ENCODE measurements at places on chromosomes 16 and 17.

DNA sequence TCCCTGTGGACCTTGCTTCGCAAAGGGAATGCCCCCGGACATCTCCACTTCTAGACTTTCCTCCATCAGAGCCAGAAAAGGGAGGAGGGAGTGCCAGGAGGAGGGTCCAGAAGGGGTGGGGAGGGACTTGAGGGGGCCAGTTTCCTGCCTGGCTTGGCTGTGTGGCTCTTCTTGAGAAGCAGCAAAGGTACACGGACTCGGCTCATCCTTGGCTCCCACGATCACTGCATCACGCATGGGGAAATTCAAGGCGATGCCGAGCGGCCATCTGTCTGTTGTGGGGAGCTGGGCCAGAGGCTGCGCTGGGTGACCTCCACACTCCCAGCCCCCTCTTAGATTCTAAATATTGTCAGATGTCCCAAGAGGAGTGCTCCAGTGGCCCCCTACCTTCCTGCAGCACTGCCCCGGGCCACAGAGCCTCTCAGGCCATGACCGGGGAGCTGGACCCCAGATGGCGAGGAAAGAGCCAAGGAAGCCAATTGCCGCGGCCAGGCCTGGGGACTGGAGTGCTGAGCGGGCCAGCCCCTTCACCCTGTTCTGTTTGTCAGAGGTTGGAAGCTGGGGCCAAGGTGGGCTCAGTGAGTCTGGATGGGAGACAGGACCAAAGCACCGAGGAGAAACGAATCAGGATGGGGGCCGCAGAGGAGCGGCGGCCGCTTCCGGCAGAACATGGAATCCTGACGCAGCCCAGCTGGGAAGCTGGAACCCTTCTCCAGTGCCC is 104.5 kb downstream of the RBFOX3 start:
- no peak for DNase-seq

- no peak for DNase-seq
Observed at GRCh38 chr16:79253100-79253631, 347.4 kb downstream of the MAF start.

DNA sequence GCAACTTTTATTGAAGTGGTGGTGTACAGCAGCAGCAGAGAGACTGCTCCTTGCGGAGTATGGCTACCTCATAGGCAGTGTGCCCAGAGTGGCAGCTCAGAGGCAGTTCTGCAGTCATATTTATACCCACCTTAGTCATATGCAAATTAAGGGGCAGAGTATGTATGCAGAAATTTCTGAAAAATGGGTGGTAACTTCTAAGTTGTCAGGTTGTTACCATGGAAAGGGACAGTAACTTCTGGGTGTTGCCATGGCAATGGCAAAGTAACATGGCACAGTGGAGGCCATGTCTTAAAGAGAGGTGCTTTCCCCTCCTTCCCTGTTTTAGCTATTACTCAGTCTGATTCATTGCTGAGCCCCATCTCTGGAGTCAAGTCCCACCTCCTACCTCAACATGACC is 53.4 kb downstream of the MEOX1 start:
- no peak for DNase-seq

DNA sequence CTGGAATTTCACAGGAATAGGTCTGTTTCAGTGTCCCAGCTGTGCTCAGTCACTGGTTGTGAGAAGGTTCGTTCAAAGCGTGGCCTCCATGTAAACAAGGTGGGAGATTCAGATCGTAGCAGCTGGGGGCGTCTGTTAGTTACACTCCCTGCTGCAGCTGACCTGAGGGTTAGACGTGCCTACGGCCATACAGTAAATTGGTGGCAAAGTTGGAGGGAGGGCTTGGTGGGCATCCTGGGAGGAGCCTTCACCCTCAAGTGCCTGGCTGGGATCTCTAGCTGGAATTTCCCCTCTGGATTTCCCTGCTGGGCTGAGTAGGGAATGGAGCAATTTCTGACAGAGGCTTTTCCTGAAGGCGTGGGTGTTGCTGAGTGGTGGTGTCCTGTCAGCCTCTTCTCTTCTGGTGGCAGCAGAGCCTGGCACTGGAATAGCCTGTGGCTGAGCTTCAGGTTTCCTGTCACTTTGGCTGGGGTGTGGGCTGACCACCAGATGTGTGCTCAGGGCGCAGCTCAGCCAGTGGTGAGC is 6.4 kb downstream of the FCSK start:
- no peak for DNase-seq

- no peak for DNase-seq
Observed at GRCh38 chr16:8959921-8960787, 3.6 kb downstream of the USP7 start.

DNA sequence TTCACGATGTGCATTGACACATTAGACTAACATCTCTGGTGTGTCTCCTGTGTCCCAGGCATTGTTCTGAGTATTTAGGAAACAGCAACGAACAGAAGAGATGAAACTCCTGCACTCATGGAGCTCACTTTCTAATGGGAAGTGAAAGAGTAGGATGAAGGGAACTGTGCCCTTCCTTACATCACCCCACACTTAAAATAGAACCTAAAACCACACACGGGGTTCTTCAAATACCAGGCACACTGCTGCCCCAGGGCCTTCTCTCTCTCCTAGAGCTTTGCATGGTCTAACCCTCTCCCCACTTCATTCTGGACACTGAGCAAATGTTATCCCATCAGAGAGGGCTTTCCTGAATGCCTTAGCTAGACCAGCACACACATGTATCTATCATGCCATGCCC is 33.7 kb downstream of the TRIM25 start:
- DNase-seq: no peak

GRCh38 chr16:57137043-57137442 is 44.7 kb downstream of the CPNE2 start:
- no peak for DNase-seq

DNA sequence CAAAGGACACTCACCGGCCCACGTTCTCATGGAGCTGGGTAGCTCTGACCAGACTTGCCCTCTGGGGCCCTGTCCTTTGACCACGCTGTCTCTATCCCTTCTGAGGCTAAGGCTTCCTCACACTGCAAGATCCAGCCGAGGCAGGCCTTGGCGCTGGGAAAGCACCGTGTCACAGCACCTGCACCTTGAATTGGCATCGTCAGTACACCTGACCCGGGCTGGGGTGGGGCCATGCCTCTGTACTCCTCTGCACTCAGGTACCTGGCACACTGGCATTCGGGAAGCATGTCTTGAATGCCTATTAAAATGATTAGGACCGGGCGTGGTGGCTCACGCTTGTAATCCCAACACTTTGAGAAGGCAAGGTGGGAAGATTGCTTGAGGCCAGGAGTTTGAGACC is 6.0 kb downstream of the TBC1D24 start:
- no peak for DNase-seq

DNA sequence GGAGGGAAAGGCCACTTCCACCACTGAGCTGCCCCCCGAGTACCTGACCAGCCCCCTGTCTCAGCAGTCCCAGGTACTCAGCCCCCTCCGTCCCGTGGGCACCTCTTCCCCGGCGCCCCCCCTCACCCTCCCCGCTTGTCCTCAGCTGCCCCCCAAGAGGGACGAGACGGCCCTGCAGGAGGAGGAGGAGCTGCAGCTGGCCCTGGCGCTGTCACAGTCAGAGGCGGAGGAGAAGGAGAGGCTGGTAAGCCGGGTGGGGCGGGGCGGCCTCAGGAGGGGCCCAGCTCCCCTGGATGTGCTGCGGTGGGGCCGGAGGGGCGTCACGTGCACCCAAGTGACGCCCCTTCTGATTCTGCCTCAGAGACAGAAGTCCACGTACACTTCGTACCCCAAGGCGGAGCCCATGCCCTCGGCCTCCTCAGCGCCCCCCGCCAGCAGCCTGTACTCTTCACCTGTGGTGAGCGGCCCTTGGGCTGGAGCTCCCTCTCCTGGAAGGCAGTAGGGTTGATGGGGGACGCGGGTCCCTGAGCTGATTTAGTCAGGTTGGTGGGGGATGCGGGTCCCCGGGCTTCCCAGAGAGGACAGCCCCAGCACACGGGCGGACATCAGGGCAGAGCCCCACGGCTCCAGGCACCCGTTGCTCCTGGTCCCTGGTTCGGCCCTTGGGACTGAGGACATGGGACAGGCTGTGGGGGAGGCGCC is 9.5 kb upstream of the MRPL12 start:
- no peak for DNase-seq

- no peak for DNase-seq
Observed at GRCh38 chr17:21283482-21284318, 811 bp upstream of the MAP2K3 start.

- no peak for DNase-seq
Observed at GRCh38 chr16:87337262-87337771, 20.1 kb upstream of the C16orf95 start.

GRCh38 chr17:2580661-2581060 is 12.8 kb upstream of the PAFAH1B1 start:
- no peak for DNase-seq

GRCh38 chr16:57284209-57284951 is at the start of gene PLLP:
PLLP (minus strand) TSS chr16:57284672; CDS start chr16:57284540, 132 bp downstream.
- DNase-seq: peak; percentile 15

All from stimulated activated CD8-positive, alpha-beta memory T cell treated with anti-CD3 and anti-CD28 coated beads, Interleukin-15, amount 100 ng/mL, for 1 hour (primary cell).